Endothelial cell (in vitro differentiated cells): ENCODE measurements at places on chromosomes 7 and 10. TPM values are rescaled to one million over a fixed set of nuclear protein-coding genes. Genes with fewer than 3 reads are reported as not detected.

The MMD2 gene
- total RNA-seq, result not detected

GRCh38 chr7:5528071-5528814, 104.6 kb upstream of the TNRC18 start:
- no peak for DNase-seq

GRCh38 chr10:27671821-27672220, 73.8 kb downstream of the MKX start:
- no peak for DNase-seq

DNA sequence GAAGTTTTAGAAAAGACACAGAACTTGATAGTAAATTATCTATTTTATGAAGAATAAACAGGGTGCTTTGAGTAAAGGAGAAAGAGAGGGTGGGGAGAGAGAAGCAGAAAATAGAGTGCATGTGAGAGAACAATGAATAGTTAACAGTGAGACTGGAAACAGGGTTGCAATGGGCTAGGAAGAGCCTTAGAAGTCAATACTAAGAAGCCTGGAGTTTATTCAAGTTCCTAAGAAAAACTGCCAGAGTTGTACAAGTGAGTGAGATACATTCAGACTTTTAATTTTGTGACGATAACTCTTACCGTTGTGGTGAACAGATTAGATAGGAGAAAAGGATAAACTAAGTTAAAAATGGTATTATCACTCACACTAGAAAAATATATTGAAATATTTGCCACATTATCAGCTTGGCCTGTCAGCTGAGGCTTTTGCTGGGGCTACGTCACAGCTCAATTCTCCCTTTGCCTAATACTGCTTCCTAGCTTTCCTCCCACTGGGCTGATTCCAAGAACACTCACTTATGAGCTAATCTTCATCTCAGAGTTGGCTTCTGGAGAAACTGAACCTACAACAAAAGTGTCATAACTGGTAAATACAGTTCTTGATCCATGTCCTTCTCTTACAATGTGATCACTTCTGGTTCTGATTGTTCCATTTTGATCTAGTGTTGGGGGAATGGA, 92.7 kb downstream of the SEMA3D start:
- no peak for DNase-seq

DNA sequence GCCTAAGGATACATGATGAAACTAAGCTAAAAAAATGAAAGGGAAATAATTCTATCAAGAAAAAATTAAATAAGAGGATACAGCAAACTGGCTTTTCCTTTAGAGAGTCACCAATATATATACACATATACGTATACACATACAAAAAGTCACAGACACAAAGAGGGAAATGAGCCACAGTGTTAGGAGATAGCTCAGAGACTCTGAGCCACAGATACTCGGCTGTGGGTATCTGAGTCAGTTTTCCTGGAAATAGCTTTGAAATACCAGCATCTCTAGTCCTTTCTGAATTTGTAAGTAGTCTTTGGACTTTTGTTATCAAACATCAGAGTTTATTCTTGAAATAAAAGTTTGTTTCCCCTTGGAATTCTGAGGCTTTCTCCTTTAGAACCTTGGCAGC, 111.8 kb downstream of the TBXAS1 start:
- DNase-seq, result no peak
